Activated CD4-positive, alpha-beta T cell treated with anti-CD3 and anti-CD28 coated beads, Interleukin-2, amount 50 U/mL, for 4 hours (primary cell): ENCODE measurements at places on chromosomes 3 and 15.

- no peak for DNase-seq
These were observed 958.8 kb upstream of the NR2F2 start for GRCh38 chr15:95371664-95372063.

DNA sequence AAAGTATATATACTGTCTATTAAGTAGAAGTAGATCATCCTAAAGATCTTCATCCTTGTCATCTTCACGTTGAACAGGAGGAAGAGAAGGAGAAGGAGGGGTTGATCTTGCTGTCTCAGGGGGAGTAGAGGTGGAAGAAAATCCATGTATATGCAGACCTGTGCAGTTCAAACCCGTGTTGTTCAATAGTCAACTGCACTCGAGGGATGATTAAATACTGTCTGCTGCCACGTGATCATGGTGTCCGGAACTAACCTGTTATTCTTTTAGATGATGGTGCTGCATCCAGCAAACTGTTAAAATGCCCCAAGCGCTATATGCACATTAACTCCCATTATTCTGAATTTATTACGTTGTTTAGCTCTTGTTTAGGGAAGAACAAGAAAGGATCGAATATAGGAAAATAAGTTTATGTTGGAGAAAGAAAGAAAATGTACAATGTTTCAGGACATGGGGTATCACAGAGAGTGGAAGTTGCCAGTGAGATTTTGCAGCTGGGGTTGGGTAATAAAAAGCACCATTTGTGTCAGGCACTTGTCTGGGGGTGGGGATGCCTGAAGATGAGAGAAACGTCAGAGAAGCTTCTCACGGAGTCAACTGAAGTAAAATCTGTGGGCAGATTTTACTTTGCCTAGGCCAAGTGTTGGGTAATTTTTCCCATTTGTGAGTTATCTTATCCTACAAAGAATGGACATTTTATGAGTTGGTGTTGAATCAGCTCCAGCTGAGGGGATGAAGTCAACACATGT, 229.2 kb downstream of the RYR3 start:
- no peak for DNase-seq

DNA sequence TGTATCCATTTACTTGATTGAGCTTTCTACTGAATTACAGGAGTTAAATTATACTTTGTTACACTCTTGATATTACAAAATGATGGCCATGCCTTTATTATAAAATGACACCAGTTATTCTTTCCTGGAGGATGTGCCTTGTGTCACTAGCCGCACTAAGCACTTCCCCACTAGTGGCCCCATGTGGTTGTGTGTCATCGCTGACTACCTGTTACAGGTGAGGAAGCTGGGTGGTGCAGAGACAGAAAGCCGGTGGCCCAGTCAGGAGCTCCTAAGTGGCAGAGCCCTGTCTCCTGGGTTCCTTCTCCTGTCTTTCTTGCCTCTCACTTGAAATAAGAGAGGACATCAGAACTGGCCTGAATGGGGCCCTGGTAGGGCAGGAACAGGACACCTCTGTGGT, 96.8 kb downstream of the IGF1R start:
- no peak for DNase-seq

DNA sequence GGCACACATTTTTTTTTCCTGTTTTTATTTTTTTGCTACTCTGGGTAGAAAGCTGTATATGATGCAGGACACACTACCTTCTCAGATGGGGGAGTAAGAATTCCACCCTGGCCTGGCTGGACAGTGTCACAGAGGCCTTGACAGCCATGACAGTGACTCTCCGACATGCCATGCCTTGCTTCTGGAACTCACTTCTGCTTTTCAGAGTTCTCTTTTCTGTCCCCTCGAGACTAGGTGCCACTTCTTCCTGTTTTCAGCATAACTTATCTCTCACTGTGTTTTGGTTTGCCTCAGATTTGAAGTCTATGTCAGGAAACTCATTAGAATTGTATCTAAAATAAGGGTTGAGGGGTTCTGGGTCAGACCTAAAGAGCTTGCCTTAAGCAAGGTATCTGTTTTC, 69.1 kb upstream of the SEC13 start:
- no peak for DNase-seq

GRCh38 chr3:25036633-25037032, 391.4 kb upstream of the RARB start:
- no peak for DNase-seq

DNA sequence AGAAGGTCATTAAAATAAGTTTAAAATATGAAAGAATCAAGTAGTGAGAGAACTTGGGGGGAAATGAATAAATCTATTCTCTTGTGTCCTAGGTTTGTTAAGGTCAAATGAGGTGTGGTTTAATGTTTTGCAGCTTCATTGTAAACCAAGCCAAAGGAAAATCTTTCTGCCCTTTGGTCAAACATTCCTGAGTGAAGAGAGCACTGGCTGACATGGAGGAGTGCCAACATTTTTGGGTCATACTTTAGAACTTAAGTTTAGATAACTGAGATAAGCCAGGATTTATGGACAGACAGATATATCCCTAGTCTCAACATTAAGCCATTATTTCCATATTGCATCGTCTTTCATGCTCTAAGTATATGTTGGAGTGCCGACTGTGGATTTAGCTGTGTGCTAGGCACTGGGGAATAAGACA, 66.4 kb downstream of the PTPRG start:
- DNase-seq, result no peak

DNA sequence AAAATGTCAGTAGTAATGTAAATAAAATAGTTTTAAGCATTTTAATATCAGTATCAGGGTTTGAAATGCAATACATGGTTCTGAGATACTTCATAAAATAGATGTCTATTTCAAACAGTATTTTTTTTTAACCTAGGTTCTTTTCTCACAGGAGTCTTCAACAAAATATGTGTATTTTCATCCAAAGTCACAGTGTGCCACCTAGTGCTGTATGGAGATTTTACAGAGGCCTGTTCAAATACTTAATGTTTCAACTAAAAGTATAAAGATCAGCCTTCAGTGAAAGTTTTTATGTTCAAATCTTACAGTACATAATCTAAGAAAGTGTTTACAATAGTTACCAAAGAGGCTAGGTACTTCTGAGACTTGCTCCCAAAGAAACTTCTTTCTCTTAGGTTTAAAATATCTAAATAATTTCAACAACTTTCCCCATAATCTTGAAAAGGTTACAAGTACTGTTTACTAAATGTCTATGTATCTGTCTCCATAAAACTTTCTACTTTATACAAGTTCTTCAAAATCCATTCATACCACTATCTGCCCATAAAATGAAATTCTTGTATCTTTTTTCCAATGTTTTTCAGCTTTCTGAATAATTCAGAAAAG, 38.3 kb downstream of the SCAPER start:
- DNase-seq, result no peak

- DNase-seq, result no peak
These were observed 148.5 kb downstream of the MFSD1 start for GRCh38 chr3:158950178-158950901.

DNA sequence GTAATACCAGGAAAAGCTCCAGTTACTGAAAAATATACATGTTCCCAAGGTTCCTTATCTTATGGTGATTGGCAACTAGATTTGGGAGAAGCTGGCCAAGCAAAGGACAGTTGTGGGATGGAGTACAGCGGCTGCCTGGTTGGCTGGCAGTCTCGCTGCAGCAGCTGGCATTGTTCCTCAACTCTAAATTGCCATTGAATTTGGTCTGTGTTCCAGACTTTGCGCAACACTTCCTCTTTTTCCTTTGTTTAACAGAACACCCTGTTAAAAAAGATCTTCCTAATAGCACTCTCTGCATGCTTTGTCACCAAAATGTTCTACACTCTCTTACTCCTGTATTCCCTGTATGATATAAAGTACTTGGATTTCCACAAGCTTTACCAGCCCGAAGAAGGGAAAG, 420.6 kb upstream of the RBMS3 start:
- no peak for DNase-seq
